Uterus (tissue), 4 donors: ENCODE measurements at places on chromosomes 4 and X. TPM values are rescaled to one million over a fixed set of nuclear protein-coding genes. Genes with fewer than 3 reads are reported as not detected.
A peak's percentile ranks its signal among the peaks of the same experiment; 100 is the strongest.

GRCh38 chrX:68915778-68916177 lies 87.0 kb downstream of the EFNB1 start:
- no peaks in the 10 kb centered on the region for H3K27me3 ChIP-seq
- no peak for DNase-seq
- H3K36me3 ChIP-seq, result no peaks in the 10 kb centered on the region
- H3K4me1 ChIP-seq, result no peaks in the 10 kb centered on the region
- H3K4me3 ChIP-seq, result no peak overlapping the region

DNA sequence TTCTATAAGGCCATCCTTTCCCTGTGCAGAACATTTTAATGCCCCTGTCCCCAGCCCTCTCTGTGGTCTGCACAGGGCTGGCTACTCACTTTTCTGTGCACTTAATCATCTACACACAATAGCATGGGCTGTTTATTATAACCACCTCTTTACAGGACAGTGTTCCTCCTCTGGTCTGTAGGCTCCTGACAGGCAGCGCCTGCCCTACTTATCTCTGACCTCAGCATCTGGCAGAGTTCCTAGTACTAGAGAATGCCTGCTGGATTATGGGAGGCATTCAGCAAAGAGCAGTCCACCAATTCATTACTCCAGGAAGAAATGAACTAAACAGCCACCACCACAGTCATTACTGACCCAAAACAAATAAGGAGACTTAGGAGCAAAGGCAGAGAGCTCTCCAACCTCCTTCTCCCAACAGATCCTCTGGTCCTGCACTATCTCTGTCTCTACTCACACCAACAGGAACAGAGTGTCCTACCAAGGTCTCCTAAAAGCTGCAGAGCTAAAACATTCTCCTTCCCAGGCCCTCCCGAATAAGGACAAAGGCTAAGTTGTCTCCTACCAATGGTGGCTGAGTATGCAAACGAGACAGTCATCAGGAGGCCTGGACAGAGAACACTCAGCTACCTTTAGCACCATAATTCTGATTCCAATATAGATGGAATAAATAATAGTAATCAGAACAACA lies 279.2 kb downstream of the QDPR start:
- no peaks in the 10 kb centered on the region for H3K27me3 ChIP-seq
- DNase-seq, result peak; percentile 66
- H3K27ac ChIP-seq, result peak overlapping the region; percentile 12

GRCh38 chrX:77505227-77505626 lies 58.0 kb downstream of the FGF16 start:
- no peaks in the 10 kb centered on the region for H3K4me1 ChIP-seq
- H3K27me3 ChIP-seq, result no peaks in the 10 kb centered on the region
- H3K4me3 ChIP-seq, result no peak overlapping the region
- no peak overlapping the region for H3K27ac ChIP-seq
- DNase-seq, result no peak

DNA sequence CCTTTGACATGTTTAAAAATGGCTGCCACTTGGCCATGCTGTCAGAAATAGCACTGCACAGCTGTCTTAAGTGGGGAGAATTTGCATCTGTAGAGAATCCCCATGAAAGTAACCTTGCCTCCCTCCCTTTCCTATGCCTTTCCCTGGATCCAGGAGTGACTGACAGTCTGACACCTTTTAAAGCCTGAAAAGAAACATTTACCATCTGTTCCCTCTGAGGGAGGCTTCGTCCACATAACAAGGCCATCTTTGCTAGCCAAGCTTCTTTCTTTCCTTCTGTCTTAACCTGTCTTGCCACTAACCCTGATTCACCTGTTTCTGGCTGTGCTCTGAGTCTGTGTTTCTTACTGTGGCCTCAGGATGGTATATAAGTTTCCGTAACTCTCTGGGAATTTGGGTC lies 21.3 kb upstream of the AADAT start:
- no peak overlapping the region for H3K4me3 ChIP-seq
- H3K4me1 ChIP-seq, result no peaks in the 10 kb centered on the region
- no peak for DNase-seq
- no peaks in the 10 kb centered on the region for H3K36me3 ChIP-seq
- H3K27me3 ChIP-seq, result no peaks in the 10 kb centered on the region

DNA sequence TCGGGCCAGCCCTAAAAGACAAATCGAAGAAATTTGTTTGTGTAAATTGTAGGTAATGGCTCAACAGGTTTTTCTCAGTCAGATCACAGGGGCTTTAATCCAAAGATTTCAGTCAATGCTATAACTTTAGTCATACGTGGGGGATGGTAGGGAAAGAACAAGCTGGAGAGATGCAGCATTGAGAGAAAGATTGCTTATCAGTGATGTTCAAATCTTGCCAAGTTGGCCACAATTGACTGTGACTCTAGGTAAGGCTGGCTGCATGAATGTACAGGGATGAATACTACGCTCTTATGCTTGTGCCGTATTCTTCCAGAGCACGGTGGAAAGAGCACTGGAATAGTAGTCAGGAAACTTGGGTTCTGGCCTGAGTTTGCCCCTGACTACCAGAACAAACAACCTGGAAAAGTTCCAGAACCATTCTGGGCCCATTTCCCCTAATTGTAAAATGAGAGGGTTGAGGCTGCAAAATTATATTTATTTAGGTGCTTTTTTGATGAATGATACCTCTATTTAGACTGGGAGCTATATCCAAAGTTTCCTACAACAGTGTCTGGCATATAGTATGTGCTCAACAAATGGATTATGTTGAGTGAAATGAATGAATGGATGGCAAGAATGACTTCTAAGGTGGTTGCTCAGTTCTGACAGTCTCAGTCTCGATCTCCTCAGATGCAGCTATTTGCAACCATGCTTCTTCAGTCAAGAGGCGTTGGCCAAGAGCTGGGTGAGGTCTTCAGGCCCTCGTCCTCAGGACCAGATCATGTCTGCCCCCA lies 44.4 kb downstream of the TSC22D3 start:
- peak overlapping the region; percentile 87 for H3K27ac ChIP-seq
- peaks cover 4% of the 10 kb centered on the region for H3K4me1 ChIP-seq
- no peak overlapping the region for H3K4me3 ChIP-seq
- H3K27me3 ChIP-seq, result no peaks in the 10 kb centered on the region
- no peaks in the 10 kb centered on the region for H3K36me3 ChIP-seq

DNA sequence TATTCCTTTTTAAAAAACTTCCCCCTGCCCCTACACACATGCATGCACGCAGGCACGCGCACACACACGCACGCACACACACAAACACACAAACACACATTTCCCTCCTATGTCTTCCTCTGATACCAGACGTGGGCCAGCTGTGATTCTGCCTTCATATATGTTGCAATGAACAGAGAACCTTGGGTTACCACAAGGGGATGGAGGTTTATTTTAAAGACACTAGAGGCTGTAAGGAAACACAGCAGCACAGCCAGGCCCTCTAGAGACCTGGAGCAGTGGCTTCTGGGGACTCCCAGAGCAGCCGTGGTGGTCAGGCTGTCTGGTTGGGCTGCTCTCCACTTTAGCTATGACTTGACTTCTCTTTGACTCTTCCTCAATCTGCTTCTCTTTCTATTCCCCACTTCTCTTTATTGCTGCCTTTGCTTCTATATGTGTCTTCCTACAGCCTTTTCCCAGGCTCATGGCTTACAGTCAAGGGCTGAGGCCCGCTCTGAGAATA lies 3.2 kb upstream of the TLR10 start:
- H3K36me3 ChIP-seq, result no peaks in the 10 kb centered on the region
- DNase-seq, result no peak
- no peak overlapping the region for H3K27ac ChIP-seq
- H3K4me3 ChIP-seq, result no peak overlapping the region
- H3K4me1 ChIP-seq, result no peaks in the 10 kb centered on the region
- no peaks in the 10 kb centered on the region for H3K27me3 ChIP-seq

DNA sequence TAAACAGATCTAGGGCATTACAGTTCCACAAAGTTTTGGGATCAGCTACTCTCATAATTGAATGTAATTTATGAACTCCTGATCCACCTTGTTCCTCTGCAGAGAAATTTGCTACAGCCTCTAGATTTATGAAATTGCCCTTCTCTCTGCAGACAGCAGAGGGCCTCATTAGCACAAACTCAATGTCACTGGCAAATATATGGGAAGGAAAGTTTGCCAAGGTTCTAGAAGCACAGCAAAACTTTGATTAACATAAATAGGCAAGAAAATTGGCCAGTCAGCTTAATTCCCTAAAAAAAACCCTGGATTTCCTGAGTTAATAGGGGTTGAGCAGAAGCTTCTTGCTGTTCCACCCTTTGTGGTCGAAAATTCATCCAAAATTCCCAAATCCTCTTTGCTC lies 31.5 kb downstream of the PRPS1 start:
- no peaks in the 10 kb centered on the region for H3K4me1 ChIP-seq
- H3K27me3 ChIP-seq, result no peaks in the 10 kb centered on the region
- H3K27ac ChIP-seq, result no peak overlapping the region
- no peak overlapping the region for H3K4me3 ChIP-seq
- no peak for DNase-seq

DNA sequence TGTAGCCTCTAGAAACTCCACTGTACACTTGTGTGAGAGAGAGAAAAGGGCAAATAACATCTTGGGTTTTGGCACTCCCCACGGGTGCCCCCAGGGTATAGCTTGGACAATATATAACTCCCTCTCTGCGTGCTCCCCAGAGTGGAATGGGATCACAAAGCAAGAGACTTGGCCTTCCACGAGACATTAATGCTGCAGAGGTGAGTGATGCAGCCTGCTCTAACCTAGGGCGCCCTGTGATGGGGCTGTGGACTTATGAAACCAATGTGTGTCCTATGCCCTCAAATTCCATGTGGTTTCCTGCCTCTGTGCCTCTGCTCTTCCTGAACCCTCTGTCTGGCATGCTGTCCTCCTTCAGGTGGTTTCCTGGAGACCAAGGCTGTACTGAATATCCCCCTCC lies 22.0 kb upstream of the FAM9C start:
- DNase-seq, result no peak
- H3K36me3 ChIP-seq, result no peaks in the 10 kb centered on the region
- H3K27ac ChIP-seq, result no peak overlapping the region
- no peak overlapping the region for H3K4me3 ChIP-seq
- no peaks in the 10 kb centered on the region for H3K4me1 ChIP-seq

DNA sequence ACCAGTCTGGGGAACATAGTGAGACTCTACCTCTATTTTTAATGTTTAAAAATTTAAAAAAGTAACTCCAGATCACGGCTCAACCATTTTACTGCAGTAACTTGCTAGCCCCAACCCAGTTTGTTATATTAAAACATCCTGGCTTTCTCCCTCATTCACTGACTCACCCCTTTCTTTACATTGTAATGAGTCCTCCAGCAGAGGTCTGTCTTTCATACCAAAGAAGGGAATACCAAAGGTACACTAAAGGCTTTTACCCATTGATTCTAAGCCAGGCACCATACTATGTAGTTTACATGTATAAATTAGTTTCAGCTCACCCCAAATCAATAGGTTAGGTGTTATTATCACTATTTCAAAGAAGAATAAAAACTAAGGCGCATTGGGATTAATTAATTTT lies 286.9 kb downstream of the PACRGL start:
- no peaks in the 10 kb centered on the region for H3K27me3 ChIP-seq

DNA sequence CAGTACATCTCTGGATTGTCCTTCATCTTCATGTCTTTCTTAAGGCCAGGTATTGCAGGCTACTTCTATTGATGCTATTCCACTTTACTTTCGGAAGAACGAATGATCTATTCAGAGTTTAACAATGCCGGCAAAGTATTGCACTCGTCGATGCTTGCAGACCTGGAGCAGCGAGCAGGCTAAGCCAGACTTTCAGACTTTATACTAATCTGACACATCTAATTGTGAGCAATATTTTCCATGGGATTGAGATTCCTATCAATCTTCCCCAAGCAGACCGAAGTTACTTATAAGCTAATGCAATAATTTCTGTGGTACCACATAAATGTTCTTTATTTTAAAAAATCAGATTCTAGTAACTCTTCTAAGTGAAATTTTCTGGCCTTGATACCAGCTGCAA lies 1.6 kb downstream of the EMCN start:
- no peak overlapping the region for H3K4me3 ChIP-seq
- H3K4me1 ChIP-seq, result no peaks in the 10 kb centered on the region
- H3K27me3 ChIP-seq, result no peaks in the 10 kb centered on the region
- H3K27ac ChIP-seq, result peak overlapping the region; percentile 18

- no peaks in the 10 kb centered on the region for H3K27me3 ChIP-seq
- no peaks in the 10 kb centered on the region for H3K4me1 ChIP-seq
These were observed 12.6 kb downstream of the SYN1 start for GRCh38 chrX:47607091-47607490.

DNA sequence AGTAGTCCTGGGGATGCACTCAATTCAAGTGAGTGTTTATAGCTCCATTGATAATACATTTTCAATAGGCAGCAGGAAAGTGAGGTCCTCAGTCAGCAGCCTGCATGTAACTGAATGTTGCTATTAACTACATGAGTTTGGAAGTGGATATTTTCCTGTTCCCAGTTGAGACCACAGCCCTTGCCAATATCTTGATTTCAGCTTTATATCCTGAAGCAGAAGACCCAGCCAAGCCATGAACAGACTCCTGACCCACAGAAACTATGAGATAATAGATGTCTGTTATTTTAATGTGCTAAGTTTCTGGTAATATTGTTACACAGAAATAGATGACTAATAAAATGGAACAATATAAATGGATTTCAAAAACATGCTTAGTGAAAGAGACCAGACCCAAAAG lies 63.7 kb downstream of the VSIG4 start:
- H3K4me3 ChIP-seq, result no peak overlapping the region
- H3K27ac ChIP-seq, result no peak overlapping the region
- no peaks in the 10 kb centered on the region for H3K36me3 ChIP-seq
- H3K4me1 ChIP-seq, result no peaks in the 10 kb centered on the region

DNA sequence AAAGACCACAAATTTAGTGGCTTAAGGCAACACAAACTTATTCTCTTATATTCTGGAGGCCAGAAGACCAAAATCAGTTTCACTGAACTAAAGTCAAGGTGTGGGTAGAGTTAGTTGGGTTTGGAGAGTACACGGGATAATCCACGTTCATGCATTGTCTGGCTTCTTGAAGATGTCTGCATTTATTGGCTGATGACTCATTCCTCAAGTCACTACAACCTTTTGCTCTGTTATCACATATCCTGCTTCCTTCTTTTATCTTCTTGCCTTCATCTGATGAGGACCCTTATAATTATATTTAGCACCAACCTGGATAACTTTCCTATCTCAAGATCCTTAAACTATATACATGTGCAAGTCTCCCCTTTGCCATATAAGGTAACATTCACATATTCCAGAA lies 590.0 kb downstream of the FSTL5 start:
- DNase-seq, result no peak
- no peak overlapping the region for H3K4me3 ChIP-seq
- no peaks in the 10 kb centered on the region for H3K36me3 ChIP-seq
- no peaks in the 10 kb centered on the region for H3K4me1 ChIP-seq
- H3K27me3 ChIP-seq, result no peaks in the 10 kb centered on the region
- no peak overlapping the region for H3K27ac ChIP-seq

The DMP1 gene
- total RNA-seq, result not detected

The MTMR8 gene
- total RNA-seq, result 5.3 TPM

The CABS1 gene
- total RNA-seq, result not detected

The RGN gene
- total RNA-seq, result 0.77 TPM

The ADAM29 gene
- not detected for total RNA-seq

The FGD1 gene
- 0.51 TPM for total RNA-seq

The ADH7 gene
- total RNA-seq, result not detected

The PGAM4 gene
- total RNA-seq, result not detected

The ASB9 gene
- total RNA-seq, result 13.8 TPM

The PF4V1 gene
- not detected for total RNA-seq

The USP26 gene
- total RNA-seq, result not detected

The IL1RAPL2 gene
- 2.1 TPM for total RNA-seq

The STS gene
- 6.0 TPM for total RNA-seq

The NKRF gene
- total RNA-seq, result 9.7 TPM
